ENCODE measurements at places on chromosomes 4 and X.

DNA sequence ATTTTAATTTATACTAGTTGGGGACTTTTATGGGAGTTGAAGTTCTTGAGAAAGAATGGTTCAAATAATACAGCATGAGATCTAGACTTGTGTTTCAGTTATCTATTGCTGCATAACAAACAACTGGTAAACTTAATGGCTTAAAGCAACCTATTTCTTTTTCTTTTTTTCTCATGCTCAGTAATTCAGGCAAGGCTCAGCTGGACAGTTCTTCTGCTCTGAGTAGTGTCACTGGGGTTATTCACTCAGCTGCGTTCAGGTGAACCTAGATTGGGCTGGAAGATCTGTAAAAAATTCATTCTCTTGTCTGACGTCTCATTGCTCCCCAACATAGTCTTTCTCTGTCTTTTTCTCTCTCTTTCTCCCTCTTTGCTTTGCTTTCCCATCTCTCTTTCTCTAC, 291.7 kb downstream of the GBA3 start:
- DNase-seq, result no peak

- DNase-seq, result peak; percentile 42
Measured at GRCh38 chrX:19625612-19626011, 110.3 kb upstream of the MAP3K15 start.

DNA sequence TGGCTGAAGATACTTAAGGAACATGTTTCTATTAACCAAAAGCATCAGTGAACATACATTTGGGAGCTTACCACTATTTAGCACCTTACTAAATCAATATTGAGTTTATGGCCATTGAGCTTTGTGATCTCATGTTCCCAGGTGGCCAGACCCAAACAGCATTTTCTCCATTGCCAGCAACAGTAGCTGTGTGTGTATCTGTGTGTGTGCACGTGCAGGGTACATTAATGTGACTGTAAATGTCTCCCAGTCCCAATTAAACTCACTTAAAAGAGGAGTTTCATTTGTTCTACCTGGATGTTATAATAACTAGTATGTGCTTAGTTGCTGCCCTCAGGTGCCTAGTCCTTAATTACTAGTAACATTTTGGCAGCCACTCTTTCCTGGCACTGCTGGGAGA, 282.4 kb downstream of the NR3C2 start:
- DNase-seq, result no peak

DNA sequence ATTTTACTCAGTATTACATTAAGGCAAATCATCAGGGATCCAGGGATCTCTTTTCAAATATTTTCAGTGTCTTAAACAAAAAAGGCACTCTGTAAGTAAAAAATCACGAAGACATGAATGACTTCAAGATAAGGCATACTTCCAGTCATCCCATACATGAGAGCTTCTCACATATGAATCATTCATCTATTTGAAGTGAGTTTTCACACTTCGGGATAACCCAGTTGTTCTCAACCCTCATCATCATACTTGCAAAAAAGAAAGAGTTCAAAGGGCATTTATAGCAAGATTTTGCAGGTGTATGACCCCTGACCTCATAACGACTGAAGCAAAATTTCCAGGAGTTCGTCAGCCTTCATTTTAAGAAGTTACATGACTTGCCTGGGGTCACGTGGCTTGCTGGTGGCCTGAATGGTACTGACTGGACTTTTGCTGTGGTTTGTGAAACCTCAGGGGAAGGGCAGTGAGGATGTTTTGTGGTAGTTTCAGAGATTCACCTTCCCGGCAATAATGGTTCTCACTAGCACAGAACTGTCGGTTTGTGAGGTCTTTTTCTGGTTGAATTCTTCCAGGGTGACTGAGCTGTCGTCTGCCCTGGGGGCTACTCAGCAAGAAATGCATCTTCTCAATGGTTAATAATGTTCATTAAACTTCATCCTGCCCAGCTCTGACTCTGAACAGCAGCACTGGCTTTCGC, 115.8 kb upstream of the SHISA3 start:
- no peak for DNase-seq

DNA sequence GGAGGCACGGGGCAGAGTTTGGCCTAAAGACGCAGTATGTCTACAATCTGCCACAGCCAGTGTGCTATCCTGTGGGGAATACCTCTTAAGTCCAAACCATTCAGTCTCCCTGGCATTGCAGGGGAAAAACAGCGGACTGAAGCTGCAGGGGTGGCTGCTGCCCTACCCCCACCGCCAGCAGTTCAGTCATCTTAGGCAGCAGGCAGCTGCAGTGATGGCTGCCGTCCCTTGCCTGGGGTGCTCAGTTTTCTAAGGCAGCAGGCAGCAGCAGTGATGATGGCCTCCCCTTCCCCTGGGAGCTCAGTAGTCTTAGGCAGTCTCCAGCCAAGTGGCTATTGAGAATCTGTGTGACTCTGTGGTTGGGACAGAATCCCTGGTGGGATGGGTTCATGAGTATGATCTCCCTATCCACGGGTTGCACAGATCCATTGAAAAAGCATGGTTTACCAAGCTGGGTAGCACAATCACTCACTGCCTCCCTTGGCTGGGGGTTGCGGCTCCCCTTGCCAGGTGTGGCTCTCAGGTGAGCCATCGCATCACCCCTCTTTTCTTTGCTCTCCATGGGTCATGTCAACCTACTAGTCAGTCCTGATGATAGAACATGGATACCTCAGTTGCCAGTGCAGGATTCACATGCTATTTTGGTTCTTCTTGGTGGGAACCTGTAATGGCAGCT, 48.9 kb upstream of the GRID2 start:
- DNase-seq, result no peak

DNA sequence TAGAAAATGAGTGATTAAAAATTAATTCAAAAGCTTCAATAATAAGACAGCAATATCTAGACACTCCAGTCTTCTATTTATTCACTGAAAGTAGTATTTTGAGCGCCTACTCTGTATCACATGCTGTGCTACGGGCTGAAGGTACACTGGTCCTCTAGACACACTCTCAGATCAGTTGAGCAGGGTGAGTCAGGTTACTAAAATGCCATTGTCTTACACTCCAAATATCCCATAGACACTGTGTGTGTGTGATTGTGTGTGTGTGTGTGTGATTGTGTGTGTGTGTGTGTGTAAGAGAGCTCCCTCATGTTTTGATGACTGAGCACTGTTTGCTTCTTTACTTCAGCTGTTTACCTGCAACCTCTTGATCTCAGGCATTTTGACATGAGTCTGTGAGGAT, 342.8 kb upstream of the BOD1L1 start:
- no peak for DNase-seq

GRCh38 chrX:45006002-45006800, 133.2 kb downstream of the KDM6A start:
- DNase-seq, result no peak

- DNase-seq, result no peak
Measured at GRCh38 chrX:106811131-106811910, 8.8 kb downstream of the TBC1D8B start.

DNA sequence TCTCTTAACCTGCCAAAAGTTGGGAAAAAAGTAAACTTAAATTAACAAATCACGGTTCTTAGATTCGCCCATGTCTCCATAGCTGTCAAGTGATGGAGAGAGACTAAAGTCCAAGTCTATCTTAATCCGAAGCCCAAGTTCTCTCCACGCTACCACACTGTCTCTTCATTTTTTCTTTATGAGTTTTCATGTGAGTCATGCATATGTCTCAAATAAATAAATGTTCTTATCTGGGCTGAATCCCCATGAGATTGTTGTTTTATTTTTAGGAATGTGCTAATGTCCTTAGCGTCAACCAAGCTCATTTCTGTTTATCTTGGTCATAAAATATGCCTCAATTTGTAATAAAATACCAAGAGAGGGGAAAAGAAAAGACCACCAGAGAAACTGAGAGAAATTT, 169.3 kb downstream of the RCHY1 start:
- no peak for DNase-seq

GRCh38 chr4:48410812-48411211, 69.5 kb downstream of the SLAIN2 start:
- no peak for DNase-seq

DNA sequence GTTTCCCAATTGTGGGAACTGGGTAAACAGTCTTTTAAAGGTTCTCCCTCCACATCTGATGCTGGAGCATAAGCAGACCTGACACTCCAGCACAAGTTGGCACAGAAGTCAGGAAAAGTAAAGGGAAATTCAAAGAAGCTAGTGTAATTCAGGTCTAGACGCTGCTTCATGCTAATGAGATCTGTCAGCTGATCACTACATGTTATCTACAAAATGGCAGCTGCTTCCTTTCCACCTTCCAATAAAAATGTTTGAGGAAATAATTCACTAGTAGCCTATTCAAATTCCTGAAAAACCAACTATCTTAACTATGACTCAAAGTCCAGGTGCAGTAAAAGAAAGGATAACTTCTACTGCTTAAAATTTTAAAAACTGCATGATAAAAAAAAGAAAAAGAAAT, 29.3 kb downstream of the DCAF8L2 start:
- no peak for DNase-seq

DNA sequence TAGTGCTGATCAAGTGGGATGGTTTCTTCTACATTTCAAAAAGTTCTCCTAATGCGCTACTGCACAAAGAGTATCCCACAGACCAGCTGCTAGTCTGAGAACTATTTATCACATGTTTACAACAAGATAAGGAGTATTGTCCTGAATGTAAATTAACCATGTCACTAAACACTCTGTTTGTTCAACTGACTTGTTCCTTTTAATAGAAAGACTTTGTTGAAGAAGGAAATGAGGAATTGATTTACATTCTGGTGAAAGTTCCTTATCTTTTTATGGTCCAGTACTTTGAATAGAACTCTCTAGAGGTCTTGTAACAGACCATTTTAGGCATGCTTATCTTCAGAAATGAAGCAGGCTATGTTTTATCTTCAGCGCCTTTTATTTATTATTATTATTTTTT, 67.3 kb upstream of the IL13RA1 start:
- no peak for DNase-seq

- no peak for DNase-seq
Measured at GRCh38 chrX:132433551-132433950, 55.3 kb downstream of the MBNL3 start.
